Stimulated activated CD4-positive, alpha-beta T cell treated with anti-CD3 and anti-CD28 coated beads, TNF-alpha, amount 100 ng/mL, for 48 hours (primary cell): ENCODE measurements at places on chromosomes 4 and X.

GRCh38 chr4:100379583-100380105 is 138.2 kb downstream of the EMCN start:
- no peak for DNase-seq

DNA sequence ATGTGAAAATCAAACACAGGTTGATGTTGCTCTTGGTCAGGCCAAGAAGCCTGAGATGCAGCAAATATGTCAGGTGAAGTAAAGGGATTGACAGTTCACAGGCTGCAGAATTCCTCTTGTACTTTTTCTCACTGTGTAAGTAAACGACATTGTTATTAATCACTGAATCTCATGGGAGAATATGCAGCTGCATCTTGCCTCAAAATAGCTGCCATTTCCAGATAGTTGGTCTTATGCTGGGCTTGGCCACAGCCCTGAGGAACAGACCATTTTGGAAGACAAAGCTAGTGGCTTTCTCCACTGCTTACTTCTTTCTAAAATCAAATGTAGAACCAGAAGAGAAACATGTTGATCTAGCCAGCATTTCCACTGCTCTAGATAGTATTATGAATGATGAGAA is 403.4 kb upstream of the NR3C2 start:
- DNase-seq, result no peak

- DNase-seq, result no peak
These were observed 27.6 kb downstream of the ELOVL6 start for GRCh38 chr4:110170861-110171260.

DNA sequence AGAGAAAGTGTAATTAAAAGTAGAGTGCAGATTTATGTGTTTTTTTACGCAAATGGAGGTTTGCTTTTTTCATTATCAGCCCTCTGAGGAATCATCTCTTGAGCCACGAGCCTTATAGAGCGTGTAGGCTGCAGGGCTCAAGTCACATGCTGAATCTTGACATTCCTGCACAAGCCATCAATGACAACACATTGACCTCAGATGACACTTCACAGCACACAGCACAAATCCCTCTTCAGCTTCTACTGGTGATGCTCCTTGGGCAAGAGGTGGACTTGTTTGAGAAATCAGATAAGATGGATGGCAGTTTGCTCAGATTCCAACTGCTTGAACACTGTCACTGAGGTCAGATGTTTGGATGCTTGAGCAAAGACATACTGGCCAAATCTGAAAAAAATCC is 250.6 kb downstream of the SNCA start:
- no peak for DNase-seq

DNA sequence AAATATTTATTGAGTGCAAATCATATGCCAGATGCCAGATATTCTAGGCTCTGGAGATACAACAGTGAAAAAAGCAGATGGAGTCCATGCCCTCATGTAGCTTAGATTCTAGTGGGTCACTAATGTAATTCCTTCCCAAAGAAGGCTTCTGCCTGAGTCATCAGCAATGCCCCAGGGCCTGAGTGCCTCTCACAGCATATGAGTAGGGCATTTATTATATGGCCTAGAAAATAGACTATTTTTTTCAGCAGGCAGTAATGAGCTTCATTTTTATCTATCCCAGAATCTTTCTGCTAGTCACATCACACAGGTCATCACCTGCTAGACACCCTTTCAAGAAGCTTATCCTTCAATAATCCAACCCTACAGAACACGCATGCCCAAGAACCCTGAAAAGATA is 22.3 kb downstream of the TMEM31 start:
- no peak for DNase-seq

- DNase-seq, result no peak
These were observed 69.2 kb downstream of the HAUS3 start for GRCh38 chr4:2172627-2173231.

GRCh38 chrX:150692831-150693724 is at the start of gene MTMR1:
Gene MTMR1, plus strand, starts transcription at chrX:150693396. Its CDS starts 135 bp downstream, at chrX:150693531.
- DNase-seq, result no peak

DNA sequence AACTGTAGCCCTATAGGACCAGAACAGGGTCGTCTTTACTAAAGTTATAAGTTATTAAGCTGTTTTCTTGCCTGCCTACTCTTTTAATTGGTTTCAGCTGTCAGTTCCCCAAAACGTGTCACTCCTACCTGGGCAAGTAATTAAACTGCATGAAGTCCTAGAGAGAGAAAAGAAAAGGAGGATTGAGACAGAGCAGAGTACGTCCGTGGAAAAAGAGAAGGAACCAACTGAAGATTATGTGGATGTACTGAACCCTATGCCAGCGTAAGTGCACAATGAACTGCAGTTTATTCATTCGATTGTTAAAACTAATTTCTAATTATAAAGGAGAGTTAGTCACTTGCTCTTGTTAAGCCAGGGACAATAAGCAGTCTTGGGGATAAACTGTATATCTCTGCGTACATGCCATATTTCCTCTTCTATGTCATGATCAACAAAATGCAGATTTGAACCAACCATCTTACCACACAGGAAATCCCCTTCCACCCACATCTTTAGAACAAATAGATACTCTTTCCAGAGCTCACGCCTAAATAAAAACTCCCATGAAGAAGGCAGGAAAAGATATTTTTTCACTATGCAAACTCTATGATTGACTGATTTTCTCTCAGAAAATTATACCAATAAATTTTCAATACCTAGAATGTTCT is 22.8 kb downstream of the STAP1 start:
- DNase-seq, result no peak

GRCh38 chrX:150456466-150456865 is 93.3 kb downstream of the MAMLD1 start:
- no peak for DNase-seq

DNA sequence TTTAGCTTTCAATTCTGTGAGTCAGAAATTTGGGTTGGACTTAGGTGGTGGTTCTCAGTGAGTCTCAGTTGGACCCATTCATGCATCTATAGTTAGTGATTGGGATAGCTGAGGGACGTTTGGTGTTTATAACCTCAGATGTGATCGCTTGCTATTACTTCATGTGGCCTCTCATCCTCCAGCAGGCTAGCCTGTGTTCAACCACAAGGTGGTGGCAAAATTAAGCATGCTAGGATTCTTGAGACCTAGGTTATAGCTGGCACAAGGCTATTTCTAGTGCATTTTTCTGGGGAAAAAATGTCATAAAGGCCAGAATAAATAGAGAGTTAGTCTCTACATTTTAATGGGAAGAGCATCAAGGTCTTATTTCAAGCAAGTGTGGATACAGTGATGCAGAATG is 10.9 kb upstream of the GRPR start:
- DNase-seq, result no peak

DNA sequence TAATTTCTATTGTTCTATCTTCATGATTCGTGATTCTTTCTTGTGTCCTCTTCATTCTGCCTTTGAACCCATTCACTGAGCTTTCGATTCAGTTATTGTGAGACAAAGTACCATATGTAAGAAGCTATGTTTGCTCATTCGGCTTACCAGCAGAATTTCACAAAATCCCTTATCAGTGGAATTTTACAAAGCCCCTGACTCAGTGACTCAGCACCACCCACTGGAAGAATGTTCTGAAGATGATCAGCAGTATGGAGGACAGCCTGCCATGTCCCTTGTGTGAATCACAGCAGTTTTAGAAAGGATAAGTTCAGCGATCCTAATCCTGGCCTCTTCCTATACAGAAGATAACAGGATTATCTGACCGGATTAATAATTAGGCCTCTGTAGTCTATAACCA is 5.8 kb upstream of the UXT start:
- no peak for DNase-seq

DNA sequence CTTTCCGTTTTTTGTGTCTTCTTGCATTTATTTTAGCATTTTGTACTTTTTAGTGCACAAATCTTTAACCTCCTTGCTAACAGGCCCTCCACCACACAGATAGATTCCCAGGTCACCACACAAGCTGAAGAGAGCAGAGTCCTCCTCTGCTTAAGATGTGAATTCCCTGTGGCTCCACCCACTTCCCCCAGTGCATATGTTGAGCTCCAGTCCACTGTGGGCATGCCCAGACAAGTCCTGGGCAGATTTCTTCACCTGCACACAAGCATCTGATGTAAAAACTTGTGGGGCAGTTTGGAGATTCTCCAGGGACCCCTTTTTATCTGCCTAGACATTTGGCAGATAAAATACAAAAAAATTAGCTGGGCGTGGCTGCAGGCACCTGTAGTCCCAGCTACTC is 19.8 kb upstream of the PASD1 start:
- no peak for DNase-seq

GRCh38 chr4:81421346-81422218 is 50.1 kb downstream of the RASGEF1B start:
- DNase-seq, result no peak

DNA sequence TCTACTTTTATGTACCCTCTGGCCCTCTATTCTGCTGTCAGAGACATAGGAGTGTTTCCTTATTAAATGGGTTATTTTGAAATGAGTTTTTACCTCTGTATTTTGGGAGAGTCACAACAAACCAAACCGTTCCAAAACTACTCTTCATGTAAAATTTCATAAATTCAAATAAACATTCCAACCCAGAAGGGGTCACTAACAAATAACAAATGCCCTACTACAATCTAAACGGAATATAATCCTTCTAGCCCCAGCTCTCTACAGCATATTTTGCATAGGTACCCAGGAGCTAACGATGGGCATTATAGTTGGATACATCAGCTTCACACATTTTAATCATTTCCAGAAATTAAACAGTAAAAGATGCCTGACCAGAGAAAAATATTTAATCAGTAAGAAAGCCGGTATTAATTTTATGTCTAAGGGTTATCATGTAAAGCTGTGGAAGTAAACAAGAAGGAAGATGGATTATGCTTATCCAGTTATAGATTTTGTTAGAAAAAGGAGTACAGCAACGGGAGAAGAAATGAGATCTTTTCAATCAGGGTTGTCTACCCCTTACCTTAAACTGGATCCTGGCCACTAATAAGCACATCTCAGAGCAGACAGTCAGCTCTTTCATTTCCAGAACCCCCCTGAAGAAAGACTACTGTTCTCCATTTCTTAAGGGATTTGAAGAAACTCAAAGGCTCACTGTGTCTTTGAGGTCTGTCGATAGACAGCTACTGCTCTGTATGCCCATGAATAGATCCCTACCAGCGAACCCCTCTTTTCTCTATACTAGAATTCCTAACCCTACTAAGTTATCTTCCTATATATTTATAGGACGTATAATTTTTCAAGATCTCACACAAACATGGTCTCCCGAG is 1.2 kb downstream of the UGDH start:
- DNase-seq, result no peak

DNA sequence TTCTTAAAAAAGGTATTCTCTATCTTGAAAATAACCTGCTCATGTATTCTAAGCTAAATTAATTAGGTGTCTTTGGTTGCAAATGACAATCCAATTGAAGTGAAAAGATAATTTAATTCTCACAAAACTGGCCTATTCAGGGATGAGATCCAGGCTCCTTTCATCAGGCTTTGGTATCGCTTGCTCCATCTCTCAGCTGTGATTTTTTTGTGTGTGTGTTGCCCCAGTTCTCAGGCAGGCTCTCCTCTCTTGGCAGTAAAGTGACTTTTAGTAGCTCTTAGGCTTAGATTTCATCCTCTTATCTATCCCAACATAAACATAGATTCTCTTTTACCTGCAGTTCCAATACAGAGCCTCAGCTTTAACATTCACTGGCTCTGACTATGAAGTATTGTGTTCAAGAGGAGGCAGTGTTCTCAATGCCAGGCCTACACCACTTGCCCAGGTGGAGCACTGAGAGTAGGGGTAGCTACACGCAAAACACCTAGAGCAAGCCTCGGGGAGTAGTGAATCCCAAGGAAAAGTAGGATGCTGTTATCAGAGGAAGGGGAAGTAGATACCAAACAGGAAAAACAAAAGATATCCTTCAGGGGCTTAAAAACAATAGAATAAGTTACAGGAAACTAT is 392.4 kb upstream of the ATOH1 start:
- DNase-seq, result no peak

DNA sequence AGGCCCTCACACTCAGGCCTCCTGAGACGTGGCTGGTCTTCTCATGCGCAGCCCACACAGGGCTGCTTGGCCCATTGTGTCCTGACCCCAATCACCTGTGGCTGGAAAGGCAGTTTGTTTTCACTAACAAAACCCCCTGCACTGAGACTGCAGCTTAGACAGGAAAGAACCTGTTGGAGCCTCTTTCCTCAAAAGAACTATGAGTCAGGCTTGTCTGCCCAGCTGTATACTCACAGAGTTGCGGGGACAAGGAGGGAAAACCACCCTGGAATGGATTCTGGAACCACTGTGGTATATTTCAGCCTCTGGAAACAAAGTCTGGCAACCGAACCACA is 5.2 kb upstream of the TMEM156 start:
- no peak for DNase-seq

- peak; percentile 1 for DNase-seq
These were observed 107.4 kb upstream of the STOX2 start for GRCh38 chr4:183797445-183798300.

DNA sequence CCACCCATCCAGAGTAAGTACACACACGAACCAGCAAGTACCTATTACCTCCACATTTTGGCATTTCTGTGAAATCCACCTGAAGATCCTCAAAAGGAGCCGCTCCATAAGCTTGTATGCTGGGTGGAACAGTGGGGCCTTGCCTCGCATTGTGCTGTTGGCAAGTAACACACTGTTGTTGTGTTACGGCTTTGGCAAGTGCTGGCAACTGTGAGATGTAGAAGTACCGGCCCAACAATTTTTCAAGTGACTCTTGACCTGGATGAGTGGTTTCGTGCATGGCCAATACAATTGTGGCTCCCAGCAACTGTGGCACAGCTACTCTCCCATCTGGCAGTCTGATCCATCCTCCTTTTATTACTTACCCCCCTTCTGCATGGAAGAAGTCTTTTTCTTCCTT is 128.7 kb downstream of the CCNB3 start:
- no peak for DNase-seq

GRCh38 chr4:629915-630641 is 4.7 kb downstream of the PDE6B start:
- DNase-seq, result no peak

DNA sequence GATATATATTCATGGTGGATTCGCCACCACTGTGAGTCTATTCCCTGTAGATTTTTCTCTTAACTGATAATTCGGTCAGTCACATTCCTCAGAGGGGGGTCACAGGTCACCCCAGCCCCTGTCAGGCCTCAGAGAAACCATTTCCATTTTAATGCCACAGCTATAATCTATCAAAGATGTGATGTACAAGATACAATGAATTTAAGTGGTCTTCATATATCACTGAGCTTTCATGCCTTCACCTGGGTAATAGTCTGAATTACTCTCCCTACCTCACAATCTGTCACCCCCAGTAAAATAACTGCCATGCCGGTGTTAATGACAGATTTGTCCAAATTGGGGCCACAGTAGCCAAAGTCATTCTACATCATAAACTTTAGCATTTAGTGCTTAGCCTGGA is 64.7 kb downstream of the NKX6-1 start:
- DNase-seq, result no peak
